Activated CD4-positive, alpha-beta T cell treated with anti-CD3 and anti-CD28 coated beads, Interleukin-2, Interleukin-6, amounts not matched to agents 100 ng/mL and 50 ng/mL, durations not matched to agents 16 hours and 8 hours (primary cell): ENCODE measurements at places on chromosomes 4 and X.

DNA sequence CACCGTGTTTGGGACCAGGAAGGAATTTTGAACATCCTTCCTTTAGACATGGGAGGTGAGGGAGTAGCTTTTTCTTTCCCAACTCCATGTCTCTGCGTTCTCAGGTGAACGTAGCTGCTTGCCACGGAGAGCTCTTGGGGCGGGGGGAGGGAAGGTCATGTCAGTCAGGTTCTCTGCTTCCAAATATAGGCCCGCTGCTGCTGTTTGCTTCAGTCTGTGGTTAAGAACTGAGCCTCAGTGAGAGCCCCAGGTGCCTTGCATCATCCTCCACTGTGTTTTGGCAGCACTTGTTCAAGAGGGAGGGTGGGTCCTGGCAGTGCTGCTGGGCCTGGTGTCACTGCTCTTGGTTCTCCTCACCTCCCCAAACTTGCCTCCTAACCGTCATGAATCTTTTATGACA is 46.5 kb downstream of the HADH start:
- DNase-seq: peak; percentile 60

DNA sequence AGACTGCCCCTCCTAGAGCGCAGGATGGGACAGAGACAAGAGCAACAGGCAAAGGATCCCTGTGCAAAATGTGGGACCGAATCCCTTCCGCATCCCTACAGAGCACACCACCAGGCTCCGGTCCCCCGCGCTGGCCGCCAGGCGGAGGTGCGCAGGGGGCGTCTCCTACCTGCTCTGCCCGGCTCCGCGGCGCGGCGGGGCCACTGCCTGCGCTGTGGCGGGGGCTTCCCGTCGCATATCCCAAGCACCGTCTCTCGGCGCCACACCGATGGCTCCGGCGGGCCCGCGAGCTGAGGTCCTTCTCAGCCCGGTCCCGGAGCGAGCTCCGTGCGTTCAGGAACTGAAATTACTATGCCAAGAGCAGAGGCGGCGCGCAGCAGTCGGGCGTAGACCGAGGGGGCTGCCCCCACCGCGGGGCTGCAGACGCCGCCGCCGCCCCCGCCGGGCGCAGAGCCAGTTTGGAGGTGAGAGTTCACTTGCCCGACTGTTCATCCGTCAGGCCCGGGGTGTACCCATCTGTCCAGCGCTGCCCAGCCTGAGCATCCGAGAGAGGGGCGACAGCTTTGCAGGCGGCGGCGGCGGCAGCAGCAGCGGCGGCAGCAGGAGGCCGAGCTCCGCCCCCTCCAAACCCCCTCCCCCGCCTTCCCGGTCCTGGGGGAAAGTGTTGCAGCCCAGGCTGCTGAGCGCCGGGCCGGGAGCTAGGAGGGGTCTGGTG is at the start of gene GPRIN3:
Gene GPRIN3, minus strand, starts transcription at position 355 of the 715 bp plus-strand sequence. CDS start 57,690 bp downstream, outside the sequence.
- DNase-seq: peak; percentile 67

DNA sequence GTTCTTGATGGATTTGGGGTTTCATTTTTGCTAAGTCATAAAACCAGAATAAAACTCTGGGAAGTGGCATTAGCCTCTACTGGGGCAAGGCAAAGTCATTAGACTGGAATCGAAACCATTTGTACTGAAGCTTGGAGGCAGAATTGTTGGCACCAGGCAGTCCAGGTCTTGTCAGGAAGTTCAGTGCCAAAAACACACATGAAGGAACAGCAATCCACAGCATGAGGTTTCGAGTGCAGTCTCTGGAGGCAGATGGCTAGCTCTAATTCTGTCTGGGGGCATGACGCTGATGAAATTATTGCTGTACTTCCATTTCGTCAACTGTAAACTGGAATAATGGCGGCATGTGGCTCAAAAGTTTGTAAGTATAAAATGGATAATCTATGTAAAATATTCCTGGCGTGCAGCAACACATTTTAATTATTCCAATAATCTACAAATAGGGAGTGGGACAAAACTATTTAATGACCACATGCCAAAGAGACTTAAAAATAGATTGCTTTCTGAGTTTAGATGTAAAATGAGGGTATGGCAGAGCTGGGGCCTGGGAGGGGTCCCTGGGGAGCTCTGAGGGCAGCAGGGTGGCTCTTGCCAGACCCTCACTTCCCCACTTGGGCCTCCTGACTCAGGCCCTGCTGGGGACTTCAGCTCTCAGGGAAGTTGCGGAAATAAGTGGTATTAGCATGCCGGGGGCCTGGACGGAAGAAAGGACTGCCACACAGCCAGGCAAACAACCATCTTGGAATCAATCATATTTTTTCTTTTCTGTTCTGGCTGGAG is 18.8 kb upstream of the CENPU start:
- DNase-seq: no peak

DNA sequence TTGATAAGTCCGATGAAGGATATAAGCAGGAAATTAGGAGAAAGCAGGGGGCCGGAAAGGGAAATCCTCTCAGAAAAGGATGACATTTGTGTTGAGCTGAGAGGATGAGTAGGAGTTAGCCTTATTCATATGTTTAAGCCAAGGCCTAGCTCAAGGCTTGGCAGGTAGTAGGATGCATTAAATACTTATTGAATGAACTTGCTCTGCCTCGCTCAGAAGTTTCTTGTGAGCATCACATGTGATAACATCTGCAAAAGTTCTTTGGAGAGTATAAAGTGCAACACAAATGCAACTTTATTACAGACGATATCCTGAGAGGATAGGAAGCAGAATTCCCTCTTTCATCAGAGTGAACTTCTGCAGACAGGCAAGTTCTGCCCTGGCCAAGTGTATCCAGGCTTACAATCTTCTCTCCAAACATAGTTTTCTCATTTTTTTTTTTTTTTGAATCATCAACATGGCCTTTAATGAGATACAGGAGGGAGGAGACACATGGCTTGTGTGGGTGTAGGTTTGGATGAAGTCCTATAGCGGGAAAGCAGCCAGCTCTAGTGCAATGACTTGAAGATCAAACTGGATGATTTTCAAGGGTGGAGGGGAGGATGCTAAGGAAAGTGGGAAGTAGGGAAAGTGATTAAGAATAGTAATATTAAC is 48.1 kb downstream of the LUZP4 start:
- no peak for DNase-seq

- no peak for DNase-seq
Measured at GRCh38 chr4:142098380-142098779, 462.0 kb downstream of the IL15 start.

GRCh38 chrX:72621625-72622485 is 49.2 kb upstream of the HDAC8 start:
- peak; percentile 87 for DNase-seq

DNA sequence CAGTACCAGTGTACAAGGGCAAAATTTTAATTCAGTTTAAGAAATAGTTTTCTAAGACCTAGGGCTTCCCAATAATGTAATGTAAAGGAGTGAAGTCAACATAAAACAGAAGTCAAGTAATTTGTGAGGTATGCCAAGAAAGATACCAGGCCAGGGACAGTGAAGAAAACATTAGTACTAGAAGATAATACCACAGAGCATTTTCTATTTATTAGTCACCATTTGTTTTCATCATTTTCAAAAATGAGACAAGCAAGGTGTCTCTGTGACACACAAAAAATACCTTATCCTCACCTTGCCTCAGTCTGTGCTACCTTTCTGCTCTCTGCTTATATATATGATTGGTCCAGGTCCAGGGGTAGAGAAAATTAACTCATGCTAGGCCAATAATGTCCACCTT is 46.8 kb downstream of the VEGFC start:
- no peak for DNase-seq

- DNase-seq: no peak
Measured at GRCh38 chr4:104344342-104344980, 150.2 kb downstream of the CXXC4 start.

DNA sequence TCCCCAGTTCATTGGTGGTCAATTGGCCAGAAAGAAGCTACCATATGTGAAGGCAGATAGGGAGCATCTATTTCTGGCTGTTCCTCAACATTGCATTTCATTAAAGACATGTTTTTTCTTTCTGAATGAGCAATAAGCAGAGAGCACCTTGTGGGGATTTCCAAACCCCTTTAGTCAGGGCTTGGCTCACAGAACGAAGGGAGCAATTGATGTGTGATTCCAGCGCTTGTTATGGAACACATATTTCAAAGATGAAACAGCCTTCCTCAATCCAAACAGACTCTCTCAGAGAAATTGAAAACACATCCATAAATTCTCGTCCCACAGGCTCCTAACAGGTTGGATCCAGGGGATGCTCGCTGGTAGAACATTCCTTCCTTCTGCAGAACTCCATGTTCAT is 84.1 kb downstream of the CLCN4 start:
- no peak for DNase-seq

- no peak for DNase-seq
Measured at GRCh38 chr4:152849350-152849749, 69.6 kb downstream of the ARFIP1 start.

GRCh38 chrX:74519870-74520269 is 94.6 kb downstream of the RLIM start:
- DNase-seq: no peak

DNA sequence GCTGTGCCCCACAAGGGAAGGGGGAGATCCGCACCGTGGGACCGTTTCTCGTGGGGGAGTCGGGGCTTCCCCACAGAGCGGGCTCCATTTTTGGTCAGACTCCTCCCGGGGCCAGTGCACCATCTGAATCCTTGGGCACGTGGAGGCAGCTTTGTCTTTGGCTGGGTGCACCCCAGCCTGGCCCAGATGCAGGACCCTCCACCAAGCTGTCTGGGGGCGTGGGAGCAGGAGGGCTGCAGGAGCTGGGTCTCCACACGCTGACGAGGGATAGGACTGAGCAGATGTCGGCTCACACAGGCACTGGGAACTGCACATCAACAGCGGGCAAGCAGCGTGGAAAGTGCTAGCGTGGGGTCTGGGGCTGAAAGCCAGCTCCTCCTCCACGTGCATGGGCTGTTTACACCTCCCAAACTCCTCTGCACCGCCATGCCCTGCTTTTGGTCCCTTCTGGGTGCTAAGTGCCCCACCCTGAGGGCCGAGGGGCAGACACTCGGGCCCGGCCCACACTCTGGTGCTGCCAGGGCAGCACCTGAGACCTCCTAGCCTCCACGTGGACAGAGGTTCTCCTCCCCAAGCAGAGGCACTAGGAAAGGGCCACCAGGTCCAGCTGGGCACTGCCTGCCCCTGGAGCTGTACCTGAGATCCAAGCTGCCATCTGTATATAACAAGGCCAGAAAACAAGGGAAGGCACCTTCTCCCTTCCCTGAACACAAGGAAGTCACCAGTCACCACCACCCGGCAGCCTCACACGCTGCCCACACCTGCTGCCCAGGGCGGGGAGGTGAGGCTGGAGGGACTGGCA is 13.8 kb downstream of the DGKQ start:
- no peak for DNase-seq

DNA sequence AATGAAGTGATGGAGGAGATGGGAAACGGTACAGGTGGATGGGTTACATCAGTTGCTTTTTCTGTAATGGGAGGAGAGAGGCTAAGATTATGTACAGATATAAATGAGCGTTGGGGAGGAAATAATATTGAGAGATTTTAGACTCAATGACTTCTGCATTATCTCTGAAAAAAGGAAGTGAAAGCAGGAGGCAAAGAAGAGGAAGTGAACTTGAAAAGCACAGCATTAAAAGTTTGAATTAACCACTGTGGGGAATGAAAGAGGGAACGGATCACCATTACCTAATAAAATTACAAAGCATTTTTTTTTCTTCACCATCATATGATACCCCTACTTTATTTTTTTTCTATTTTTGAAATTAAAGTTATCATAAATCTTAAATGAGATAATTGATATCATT is 1025.5 kb downstream of the RPA4 start:
- DNase-seq: no peak

GRCh38 chr4:183186813-183187212 is 87.8 kb downstream of the WWC2 start:
- no peak for DNase-seq

DNA sequence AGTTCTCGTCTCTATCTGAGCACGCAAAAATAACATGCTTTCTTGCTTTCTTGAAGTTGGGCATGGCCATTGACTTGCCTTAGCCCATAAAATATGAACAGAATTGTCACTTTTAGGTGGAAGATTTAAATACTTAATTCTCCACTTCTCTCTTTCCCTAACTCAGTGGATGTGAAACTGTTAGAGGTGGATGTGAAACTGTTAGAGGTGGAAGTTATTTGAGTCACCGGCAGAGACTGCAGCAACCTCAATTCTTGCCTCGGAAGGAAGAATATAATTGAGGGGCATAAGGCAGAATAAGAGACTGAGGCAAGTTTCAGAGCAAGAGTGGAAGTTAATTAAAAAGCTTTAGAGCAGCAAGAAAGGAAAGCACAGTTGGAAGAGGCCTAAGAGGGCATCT is 2.8 kb upstream of the PARM1 start:
- DNase-seq: no peak

DNA sequence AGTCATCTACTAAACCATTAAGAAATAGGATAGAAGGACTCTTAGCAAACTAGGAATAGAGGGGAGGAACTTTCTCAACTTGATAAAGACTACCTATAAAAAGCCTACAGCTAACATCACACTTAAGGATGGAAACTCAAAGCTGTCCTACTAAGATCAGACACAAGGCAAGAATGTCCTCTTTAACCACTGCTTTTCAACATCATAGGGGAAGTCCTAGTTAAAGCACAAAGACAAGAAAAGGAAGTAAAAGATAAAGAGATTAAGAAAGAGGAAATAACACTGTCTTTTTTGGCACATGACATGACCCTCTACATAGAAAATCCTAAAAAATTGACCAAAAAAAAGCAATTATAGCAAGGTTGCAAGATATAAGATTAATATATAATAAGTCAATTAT is 136.6 kb downstream of the FBXW7 start:
- DNase-seq: no peak

DNA sequence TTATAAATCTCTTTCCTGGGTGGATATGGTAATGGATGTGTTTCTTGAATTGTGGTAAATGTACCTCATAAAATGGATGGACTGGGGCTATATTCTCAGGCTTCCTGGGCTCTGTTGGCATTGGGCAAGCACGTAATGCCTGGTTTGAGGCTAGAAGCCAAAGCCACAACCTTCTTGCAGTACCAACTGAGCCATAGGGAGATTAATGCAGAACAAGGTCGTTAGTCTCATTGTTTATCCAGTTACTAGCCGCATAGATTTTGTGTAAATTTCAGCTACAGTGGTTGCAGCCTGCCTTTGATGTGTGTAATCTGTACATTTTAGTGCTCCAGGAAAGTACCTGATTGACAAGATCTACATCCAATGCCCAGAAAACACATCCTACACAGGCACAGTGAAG is 7.2 kb upstream of the LEF1 start:
- DNase-seq: no peak

DNA sequence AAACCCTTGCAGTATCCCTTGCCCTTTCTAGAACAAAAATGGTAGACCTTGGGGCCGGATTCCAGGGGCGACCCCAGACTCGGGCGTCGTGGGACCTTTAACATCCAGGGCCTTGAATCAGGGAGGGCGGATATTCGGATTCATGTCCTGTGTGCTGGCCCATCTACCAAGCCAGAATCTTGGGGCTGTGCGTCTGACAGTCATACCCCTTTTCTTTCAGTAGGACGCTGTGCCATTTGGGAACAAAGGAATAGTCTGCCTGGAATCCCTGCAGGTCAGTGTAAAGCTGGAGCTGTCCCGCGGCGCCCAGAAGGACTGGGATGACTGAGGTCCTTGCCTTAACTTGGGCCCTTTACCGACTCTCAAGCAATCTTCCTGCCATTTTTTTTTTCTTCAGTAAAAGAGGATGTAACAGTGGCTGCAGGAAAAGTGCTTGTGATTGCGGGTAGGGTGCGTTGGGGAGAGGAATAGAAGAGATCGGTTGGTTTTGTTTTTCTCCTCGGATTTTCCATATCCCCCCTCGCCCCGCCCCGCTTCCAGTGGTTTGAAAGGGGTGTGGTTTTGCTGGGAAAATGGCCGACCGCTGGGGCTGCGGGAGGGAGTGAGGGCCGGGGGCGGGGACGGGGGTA is 518 bp downstream of the ARMCX1 start:
- DNase-seq: no peak

- DNase-seq: no peak
Measured at GRCh38 chrX:64169988-64170387, 35.5 kb downstream of the AMER1 start.

GRCh38 chrX:21725496-21725895 is 32.4 kb downstream of the SMPX start:
- DNase-seq: no peak
